T1000 (cell line): ENCODE measurements at places on chromosomes 6 and 20.

DNA sequence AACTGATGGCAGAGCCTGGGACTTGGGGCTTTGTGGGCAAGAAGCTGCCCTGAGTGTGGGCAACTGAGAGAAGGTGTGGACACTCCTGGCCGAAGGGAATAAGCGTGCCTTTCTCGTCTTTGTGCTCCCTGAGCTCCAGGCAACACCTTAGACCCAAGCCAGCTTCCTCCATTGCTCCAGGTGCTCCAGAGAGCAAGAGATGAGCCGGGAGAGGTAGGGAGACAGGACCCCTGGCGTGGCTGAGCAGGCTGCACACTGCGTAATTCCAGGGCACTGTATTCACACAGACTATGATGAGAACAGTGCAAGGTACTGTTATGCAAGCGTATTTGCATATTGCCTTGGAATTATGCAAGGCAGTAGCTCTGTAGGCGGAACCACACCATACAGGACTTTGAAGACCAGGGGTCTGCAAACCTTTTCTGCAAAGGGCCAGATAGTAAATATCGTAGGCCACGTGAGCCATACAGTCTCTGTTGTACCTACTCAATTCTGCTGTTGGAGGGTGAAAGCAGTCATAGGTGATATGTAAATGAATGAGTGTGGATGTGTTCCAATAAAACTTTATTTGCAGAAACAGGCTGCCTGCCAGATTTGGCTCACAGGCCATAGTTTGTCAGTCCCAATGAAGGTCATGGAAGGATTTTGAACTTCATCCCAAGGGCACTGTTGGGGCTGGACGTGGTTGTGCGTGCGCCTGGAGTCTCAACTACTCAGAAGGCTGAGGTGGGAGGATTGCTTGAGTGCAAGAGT, 42.1 kb upstream of the FAM83D start:
- DNase-seq: no peak

DNA sequence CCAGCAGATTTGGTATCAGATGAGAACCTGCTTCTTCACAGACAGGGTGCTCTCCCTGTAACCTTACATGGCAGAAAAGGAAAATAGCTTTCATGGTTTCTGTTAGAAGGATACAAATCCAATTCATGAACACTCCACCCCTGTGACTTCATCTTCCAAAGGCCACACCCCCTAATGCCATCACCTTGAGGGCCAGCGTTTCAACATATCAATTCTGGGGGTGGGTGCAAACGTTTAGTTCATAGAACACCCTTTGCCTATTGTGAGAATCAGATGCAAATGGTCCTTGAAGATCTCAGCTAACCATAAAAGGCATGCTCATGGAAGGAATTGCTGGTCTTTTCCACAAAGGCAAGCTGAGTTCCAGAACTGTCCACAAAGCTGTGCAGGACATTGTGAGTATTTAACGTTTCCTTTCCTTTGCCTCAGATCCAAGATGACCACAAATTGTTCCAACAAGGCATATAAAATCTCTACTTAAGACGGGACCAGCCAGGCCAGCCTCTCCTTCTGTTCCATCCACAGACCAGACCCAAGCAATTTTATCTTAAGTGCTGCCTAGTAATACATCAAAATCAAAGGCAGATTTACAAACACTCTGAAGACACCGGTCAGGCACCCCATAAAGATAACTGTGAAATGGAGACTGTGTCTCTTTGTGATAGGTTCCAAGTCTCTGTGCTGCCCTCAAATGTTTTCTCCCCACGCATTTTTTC, 34.7 kb upstream of the SSTR4 start:
- DNase-seq: no peak

GRCh38 chr6:169775321-169775720, 23.9 kb downstream of the ERMARD start:
- no peak for DNase-seq

DNA sequence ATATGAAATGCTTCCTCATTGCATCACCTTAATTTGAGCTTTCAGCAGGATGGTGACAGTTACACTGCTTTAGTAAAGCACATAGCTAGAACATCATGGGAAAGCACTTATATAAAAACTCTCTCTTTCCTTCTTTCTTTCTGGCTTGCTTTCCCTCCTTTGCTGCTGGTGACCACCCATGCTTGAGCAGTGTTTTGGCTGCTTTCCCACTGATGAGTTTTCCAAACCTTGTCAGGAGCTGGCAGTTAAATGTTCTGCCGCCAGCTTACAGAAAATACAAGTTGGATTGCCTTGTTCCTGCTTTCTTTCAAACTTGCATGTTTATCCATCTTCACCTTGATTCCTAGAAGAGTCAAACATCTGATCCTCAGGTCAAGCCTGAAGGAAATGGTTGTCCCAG, 323.9 kb downstream of the FOXA2 start:
- DNase-seq: no peak

DNA sequence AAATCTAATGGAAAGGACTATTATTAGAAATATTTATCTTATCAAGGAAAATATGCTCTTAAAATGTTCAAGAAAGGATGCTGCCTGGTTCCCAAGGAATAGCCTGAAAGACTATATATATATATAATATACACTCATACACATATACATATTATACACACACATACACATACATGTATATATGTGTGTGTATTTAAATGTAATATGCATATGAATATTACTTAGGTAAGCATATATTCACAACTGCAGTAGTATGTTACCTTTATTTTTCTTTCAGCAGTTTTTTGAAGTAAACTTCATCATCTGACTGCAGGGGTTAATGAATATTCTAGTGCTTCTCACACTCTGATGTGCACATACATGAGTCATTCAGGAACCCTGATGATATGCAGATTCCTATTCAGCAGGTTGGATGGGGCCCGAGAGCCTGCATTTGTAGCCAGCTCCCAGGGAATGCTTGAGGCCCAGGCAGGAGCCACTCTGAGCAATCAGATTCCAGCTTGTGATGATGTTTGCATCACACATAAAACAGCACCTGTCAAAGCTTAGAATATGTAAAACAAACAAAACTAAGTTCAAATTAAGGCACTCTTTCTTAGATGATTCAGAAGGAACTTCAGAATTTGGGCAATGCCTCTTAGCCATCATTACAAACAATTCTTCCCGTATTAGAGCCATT, 16.1 kb downstream of the MYLK4 start:
- no peak for DNase-seq

DNA sequence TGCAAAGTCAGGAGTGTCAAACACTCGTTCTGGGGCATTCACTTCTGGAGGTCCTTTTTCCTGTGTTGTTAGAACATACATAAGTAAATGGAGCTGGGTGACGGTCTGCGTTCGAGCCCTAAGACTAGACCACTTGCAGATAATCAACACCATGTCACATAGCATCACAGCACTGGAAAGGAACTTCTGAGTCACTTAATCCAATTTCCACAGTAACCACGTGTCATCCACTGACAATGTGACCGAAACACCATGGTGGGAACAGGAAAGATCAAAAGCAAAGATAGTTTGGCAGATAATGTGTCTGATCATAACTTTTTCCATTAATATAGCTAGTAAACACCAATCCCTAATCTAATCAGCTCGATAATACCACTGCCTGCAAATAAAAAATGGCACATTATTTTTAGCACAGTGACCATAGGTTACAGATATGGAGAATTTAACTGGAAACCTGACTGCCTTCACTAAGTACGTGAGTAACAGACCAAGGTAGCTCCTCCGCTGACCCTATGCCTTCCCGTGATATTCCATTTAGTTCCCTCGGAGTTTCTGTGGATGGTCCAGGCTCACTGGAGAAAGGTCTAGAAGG, 34.8 kb downstream of the WRNIP1 start:
- DNase-seq: no peak

GRCh38 chr6:7540595-7540994, 876 bp upstream of the DSP start:
- DNase-seq: no peak

DNA sequence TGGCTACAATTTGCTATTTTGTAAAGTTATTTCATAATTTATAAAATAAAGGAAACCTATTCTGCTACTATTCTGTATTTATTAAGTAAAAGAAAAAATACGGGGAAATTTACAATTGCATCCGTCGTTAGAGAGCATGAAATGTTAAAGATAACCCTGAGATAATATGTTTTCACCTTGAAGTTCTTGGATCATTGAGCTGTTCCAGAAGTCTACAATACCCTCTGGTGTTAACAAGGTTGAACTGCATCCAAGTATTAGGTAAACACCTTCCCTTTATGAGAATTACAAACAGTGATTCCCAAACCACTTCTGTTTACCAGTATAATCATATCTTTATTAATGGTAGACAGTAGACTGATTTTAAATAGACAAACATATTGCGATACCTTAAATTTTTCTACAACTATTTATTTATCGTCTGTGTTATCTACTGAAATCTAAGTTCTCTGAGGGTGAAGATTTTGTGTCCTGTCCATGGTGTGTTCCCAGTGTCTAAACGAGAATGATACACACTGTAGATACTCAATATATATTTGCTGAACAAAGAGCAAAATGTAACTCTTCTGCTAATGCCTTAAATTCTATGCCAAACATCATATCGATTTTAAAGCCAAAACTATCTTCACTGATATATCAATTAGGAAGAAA, 28.2 kb downstream of the TBC1D32 start:
- DNase-seq: no peak
